ENCODE measurements at places on chromosomes 7 and 10.

DNA sequence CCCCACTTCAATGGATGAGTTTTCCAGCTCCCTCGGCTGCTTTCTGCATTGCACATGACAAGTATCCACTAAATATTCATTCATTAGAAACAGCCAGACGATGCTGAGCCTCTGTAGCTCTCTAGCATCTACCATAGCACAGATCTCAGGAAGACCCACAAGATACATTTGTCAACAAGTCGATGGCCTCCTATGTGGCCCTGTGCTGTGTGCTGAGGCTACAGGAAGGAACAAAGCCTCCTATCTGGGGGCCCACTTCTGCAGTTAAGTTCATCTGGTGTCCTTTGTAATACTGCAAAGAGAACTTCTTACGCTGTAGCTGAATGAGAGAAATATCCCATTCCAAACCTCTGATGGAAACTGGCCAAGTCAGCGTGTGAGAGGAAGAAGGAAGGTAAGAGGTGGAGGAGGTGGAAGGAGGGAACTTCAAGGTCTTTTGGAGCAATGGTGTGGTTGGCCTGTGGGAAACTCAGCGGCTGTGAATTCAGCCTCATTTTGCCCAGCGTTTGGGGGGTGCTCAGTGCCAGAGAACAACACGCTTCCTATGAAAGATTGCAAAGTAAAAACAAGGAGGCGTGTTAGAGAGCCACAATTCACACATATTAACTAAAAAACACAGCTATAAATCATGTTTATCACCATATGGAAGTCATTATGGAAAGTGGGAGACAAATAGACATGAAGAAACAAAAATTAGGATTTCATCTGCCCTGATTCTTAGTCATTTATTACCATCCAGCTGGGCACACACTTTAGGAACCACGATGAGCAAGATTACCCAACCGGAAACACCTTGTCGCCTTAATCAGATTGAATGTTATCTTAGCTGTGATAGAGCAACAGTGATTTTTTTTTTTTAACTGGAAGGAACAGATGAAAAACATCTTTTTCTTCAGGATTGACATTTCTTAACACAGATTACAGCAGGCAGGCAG is 62.2 kb upstream of the USP6NL start:
- no peak for DNase-seq

GRCh38 chr7:91880016-91880412 is 488 bp downstream of the MTERF1 start:
- DNase-seq = no peak

DNA sequence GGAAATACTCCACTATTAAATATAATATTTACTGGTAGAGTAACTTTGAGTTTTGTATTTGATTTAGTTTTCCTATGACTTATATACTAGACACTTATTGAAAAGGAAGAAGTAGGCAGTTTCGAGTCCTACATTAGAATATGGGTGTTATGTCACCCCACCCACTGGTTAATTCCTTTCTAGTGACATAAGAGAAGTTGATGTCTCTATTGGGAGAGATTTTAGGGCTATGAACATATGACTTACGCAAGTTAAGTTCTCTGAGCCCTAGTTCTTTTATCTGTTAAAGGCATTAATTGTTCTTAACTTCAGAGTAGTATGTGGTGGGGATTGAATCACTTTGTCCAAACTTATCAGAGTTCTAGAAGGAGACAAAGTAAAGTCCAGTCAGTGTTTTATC is 30.5 kb downstream of the CPED1 start:
- DNase-seq = no peak

- DNase-seq = no peak
These were observed 293.9 kb downstream of the TNS3 start for GRCh38 chr7:47288060-47288459.

- DNase-seq = no peak
These were observed 31.9 kb downstream of the MICU1 start for GRCh38 chr10:72593963-72594362.

GRCh38 chr10:101373063-101373462 is 19.1 kb downstream of the BTRC start:
- DNase-seq = no peak

DNA sequence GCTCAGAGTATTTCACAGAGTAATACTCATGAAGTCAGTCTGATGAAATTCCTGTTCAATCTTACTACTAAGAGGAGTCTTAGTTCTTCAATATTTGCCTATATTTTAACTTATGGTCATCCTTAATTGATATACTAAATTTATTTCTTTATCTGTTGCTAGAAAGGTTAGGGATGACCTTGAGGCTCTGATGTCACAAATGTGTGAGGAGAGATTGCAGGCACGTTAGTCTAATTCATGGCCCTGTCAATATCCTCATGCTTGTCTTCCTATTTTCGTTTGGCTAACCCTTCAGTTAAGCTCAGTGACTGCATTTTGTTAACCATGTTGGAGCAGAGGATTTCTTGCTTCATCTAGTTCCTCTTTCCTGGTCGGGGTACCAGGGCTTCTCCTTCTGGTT is 704.7 kb upstream of the COBL start:
- DNase-seq = no peak

DNA sequence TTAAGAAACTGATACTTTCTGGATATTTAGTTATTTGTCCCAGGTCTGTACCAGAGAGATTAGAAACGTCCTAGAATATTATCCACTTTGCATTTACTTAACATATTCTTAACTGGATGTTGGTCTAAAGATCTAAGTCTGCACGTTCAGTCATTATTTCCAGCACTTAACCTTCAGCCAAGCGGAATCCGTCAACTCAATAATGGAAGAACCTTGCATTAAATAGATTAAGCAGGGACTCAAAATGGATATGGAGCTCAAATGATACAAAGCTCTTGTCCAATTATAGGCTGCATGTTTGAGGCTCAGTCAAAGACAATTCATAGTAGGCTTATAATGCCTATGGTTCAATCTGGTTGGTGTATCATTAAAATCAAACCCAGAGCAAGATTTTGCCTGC is 162.9 kb downstream of the SEMA3D start:
- no peak for DNase-seq

GRCh38 chr7:157046681-157047080 is 36.2 kb upstream of the MNX1 start:
- DNase-seq = no peak

DNA sequence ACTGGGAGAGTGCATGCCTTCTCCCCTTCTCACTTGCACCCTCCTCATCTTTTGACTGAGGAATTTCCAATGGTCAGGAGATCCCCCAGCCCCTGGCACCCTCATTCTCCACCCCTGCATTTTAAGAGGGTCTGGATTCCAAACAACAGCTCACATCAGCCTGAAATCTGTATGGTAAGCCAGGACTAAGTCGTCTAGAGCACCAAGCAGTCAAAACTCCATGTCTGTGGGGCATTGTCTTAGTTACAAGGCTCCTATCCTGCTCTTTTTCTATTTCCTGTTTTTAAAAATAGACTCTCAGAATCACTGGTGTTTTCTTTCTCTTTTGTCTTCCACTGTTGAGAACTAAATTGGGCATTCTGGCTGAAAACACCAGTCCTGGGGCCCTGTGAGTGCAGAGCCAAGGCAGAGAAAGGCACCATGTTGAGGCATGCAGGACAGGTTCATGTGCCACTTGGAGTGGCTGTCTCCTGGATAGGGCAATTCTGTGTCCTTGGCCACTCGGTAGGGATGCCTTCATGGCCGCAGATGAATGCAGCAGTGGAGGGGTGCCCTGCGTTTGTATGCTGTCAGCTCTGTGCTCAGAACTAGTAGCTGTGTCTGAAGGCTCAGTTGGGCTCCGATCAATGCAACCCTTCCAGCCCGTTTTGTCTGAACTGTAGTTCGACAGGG is 216.6 kb upstream of the YAE1 start:
- no peak for DNase-seq

DNA sequence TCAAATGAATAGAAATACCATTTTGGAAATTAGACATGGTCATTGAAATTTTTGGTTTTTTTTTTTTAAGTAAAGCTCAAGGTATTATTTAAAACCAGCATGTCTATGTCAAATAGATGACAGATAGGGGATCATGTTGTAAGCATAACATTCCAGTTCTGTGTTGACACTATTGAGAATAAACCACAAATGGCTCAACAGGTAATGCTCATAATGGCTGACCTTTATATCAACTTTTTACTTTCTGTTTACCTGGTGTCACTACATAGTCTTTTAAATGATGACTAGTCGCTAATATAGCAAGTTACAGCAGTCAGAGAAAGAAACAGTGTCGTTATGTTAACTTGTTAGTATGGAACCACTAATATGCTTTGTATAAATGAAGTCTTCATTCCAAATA is 616.0 kb downstream of the GATA3 start:
- DNase-seq = no peak

DNA sequence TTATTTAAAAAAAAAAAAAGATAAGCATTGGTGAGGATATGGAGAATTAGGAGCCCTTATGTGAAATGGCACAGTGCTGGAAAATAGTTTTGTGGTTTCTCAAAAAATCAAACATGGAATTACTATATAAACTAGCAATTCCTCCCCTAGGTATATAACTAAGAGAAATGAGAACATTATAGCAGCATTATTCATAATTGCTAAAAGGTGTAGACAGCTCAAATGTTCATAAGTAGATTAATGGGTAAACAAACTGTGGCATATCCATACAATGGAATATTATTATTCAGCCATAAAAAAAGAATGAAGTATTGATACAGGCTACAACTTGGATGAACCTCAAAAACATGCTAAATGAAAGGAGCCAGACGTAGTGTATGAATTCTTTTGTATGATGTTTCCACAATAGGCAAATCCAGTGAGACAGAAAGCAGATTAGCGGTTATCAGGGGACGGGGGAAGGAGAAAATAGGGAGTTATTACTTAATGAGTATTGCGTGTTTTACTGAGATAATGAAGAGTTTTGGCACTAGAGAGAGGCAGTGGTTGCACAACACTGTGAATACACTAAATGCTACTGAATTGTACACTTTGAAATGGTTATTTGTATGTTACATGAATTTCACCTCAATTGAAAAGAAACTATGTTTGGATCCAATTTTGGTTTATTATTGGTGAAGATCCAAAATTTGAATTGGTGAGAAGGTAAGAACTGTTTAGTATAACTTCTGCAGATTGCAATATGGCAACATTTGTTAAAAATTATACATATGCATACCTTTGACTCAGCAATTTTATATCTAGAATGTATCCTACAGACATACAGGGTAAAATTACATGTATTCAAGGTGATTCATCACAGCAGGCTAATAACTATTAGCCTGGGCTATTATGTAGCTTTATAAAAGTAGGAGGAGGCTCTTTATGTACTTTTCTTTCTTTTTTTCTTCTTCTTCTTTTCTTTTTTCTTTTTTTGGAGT is 69.7 kb downstream of the VCL start:
- no peak for DNase-seq

- no peak for DNase-seq
These were observed 149.2 kb upstream of the GHITM start for GRCh38 chr10:83990126-83990525.

DNA sequence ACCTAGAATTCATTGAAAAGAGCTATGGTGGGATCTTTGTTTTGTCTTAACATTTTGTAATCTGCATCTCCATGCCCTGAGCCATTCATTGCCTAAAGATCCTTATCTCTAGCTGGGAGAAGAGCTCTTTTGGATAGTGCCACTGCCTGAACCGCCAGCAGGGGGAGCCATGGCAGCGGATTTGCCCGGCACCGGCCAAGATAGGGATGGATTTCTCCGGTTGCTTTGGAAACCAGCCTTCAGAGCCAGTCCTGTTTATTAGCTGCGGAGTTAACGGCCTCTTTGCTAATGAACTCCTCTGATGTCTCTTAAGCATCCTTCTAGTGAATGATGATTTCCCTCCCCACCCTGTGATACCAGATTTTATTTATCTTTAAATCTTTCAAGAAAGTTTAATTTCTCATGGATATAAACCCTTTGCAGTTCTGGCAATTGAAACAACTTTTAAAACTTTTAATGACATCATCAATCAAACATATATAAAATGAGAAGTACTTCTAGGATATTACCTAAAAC is 58.2 kb upstream of the LYZL2 start:
- DNase-seq = peak; percentile 39

GRCh38 chr7:2785071-2785500 is 59.0 kb downstream of the GNA12 start:
- DNase-seq = no peak

DNA sequence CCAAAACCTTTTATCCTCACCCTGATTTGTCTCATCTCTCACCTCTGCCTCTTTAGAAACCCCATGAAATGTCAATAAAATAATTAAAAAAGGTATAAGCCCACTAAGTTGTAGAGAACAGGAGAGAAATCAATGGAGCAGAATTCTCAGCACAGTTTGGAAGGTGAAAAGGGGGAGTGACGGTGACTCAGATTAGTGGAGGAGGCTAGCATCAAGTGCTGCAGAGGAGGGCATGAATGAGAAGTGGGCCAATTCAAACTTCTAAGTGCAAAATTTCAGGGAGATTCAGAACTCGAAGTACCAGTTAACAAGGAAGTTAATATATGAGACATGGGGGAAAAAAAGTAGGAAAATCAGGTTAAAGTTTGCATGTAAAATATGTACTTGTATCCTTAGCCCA is 34.9 kb upstream of the ETV1 start:
- DNase-seq = no peak

- DNase-seq = no peak
These were observed 10.7 kb upstream of the NFKB2 start for GRCh38 chr10:102384606-102385429.

DNA sequence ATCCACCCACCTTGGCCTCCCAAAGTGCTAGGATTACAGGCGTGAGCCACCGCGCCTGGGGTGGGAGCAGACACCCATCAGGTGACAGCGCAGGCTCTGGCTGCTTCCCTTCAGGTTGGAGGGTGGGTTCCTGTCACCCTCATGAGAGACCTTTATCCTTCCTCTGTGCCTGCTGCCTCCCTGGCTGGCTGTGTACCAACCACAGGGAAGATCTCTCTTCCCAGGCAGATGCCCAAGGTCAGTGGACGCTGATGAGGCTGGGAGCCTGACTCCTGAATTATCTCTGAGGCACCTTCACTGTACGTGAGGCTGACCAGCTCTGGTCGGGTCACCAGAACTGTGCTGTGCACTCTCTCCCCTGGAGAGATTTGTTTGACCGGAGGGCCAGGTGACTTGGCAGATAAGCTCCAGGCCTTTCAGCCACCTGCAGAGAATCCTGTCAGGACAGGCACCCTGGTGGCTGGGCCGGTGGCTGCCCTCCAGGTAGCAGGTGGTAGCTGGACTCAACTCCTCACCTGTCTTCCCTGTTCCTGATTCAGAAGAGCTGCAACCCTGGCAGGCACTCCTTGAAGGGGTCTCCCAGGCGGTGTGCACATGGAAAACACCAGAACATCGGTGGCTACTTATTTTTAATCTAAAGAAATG is 251.9 kb downstream of the GLRX3 start:
- no peak for DNase-seq

DNA sequence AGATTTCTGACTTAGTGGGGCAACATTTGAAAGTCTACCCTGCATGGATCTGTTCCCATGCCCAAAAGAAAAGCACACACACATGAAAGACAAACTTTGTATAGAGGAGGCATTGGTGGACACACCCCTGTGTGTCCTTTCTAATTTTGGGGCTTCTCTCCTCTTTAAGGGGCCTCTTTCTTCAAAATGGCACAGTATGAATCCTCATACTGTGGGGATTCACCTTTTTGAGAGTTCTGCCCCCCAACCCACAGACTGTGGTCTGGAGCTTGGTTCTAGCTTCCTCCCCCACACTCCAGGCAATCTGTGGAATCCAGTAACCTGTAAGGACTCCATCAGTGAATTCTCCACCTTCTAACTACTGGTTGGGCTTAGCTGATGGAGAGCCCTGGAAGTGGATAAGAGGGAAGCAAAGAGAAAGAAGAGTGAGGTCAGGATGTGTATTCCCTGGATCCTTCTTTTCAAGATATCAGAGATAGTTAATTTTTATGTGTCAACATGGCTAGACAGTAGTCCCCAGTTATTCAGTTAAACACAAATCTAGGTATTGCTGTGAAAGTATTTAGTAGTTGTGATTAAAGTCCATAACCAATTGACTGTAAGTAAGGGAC is 32.4 kb upstream of the CDK6 start:
- DNase-seq = no peak

GRCh38 chr10:106078895-106079576 is 1085.5 kb downstream of the SORCS1 start:
- no peak for DNase-seq
